HepG2 (cell line): ENCODE measurements at places on chromosomes 11 and 22. TPM values are rescaled to one million over a fixed set of nuclear protein-coding genes. Genes with fewer than 3 reads are reported as not detected.

GRCh38 chr11:23861615-23862014 is 635.2 kb upstream of the LUZP2 start:
- no peak overlapping the region for H3K4me3 ChIP-seq
- no peak overlapping the region for H3K27ac ChIP-seq
- H3K36me3 ChIP-seq, result no peaks in the 10 kb centered on the region
- H3K4me1 ChIP-seq, result no peaks in the 10 kb centered on the region
- no peaks in the 10 kb centered on the region for H3K27me3 ChIP-seq

DNA sequence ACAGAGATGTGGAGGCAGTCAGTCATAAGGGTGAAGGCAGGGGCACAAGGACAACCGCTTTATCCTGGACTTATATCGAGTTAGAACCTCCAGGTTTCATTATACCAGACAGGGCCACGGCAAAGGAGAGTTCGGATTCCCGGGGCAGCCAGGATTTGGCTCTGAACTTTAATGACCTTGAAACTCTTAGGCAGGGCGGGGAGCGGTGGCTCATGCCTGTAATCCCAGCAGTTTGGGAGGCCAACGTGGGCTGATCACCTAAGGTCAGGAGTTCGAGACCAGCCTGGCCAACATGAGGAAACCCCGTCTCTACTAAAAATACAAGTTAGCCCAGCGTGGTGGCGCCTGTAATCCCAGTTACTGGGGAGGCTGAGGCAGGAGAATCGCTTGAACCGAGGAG is 1.1 kb upstream of the MYRF start:
- no peak overlapping the region for H3K4me3 ChIP-seq
- no peaks in the 10 kb centered on the region for H3K27me3 ChIP-seq
- peaks cover 86% of the 10 kb centered on the region for H3K4me1 ChIP-seq
- DNase-seq, result peak; percentile 50

CLMP gene
- total RNA-seq, result not detected in 2 replicates

RTN4RL2 gene
- total RNA-seq, result 0.45 and 1.3 TPM in 2 replicates
